ENCODE measurements at places on chromosomes 4 and X.

GRCh38 chr4:110669663-110670062 is 46.8 kb upstream of the PITX2 start:
- no peak for DNase-seq

DNA sequence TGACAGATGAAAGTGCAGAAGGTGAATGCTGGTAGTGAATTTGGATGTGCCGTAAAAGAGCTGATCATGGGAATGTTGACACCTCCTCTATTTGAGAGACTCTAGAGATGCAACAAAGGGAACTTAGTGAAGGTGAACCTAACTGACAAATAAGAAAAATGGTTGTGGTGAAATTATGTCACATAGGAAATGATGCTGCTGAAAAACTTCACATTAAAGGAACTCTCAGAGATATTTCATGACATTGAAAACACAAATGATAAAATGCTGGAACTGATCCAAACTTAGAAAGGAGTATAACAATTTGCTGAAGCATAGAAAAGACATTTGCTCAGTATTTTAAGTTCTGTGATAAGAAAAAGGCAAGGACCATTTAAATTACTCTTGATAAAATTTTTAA is 31.9 kb downstream of the MGAT4D start:
- DNase-seq, result no peak

DNA sequence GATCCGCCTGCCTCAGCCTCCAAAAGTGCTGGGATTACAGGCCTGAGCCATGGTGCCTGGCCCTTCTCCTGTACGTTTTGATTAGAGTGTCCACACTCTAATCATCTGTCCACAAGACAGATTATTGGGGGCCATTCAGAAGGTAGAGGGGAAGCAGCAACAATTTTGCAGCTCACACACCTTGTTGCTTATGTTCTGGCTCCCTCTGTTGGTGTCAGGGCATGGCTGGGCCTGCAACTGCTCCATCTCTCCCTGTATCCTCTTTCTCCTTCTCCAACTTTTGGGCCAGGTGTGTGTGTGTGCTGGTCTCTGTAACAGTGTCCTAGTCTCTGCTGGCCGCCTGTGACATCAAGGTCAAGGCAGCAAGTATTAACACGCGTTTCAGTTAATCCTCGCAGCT is 125.5 kb upstream of the MBNL3 start:
- no peak for DNase-seq

GRCh38 chr4:174265916-174266315 is 17.6 kb downstream of the FBXO8 start:
- DNase-seq, result no peak

GRCh38 chrX:50799531-50799961 is 14.4 kb downstream of the SHROOM4 start:
- no peak for DNase-seq

- no peak for DNase-seq
Observed at GRCh38 chrX:125681507-125681906, 361.8 kb downstream of the TEX13C start.

GRCh38 chr4:52883707-52884669 is 21.9 kb downstream of the RASL11B start:
- DNase-seq, result no peak

DNA sequence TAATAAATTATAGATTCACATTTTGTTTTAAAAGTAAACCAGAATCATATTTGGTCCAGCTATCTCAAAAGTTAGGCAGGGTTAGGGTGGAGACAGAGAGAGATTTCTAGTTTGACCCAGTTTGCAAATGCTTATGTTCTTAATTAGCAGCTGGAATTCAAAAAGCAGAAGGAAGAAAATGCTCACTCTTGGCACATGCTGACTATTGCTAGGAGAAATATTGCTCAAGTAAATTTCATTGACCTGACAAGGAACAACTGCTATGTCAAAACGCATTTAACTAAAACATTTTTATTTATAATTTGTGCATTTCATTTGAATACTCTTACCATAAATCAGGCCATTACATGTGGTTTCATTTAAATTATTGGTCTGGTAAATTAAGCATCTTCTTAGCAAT is 131.8 kb downstream of the GLRA3 start:
- DNase-seq, result no peak

DNA sequence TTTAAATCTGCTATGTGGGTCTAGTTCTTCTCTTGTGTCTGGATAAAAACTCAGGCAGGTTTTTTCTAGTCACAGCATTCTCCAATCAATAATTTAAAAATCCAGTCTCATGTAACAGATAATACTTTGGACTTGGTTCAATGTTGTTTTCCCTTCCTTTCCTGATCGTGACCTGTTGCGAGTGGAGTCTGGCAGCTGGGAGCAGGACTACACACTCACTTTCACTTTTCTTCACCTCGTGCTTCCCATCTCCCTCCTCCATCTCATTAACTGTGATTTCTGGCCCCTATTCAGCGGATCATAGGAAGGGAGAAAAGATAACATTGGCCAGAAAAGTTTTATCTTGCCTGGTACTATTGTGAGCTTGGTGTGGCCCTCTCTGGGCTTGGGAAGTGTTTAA is 96.6 kb upstream of the GATB start:
- DNase-seq, result no peak

Measured in glomerular endothelial cell (primary cell).